Stimulated activated CD4-positive, alpha-beta T cell treated with anti-CD3 and anti-CD28 coated beads, Interleukin-1b, Interleukin-23, amount 100 ng/mL, for 24 hours (primary cell): ENCODE measurements at places on chromosomes 6 and 20.

DNA sequence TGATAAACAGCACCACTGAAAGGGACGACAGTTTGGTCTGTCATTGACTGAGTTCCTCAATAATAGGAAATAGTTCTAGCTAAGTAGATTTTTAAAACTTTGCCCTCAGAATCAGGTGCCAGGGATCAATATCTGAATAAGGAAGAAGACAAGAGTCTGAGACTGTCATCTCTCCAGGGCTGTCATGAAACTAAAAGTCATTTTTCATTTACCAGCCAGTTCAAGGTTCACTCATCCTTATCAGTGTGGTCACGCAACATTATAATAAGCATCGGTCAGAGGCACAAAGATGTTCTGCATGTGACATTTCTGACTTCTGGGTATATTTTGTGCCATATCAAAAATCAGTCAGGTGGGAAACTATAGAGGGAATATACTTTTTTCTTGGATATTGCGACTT lies 52.5 kb upstream of the E2F3 start:
- DNase-seq, result no peak

GRCh38 chr6:55694148-55694547 lies 115.2 kb upstream of the HMGCLL1 start:
- no peak for DNase-seq

GRCh38 chr6:137799950-137800568 lies 67.0 kb upstream of the TNFAIP3 start:
- no peak for DNase-seq

DNA sequence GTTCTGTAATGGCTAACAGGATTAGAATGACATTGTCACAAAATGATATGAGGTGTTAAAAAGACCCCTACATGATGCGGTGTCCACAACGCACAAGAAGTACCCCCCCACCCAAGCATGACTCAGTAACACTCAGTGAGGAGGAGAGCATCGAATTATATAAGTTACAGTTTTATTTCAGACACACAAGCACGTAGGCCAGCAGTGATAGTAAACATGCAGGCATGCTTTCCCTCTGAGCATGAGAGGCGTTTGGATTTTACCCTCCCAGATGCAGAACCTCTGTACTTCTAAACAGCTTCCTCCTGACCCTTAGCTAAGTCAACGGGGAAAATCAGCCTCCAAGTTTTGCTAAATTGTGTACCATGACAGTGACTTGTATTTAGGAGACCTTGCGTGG lies 23.9 kb downstream of the GNAS start:
- DNase-seq, result no peak

DNA sequence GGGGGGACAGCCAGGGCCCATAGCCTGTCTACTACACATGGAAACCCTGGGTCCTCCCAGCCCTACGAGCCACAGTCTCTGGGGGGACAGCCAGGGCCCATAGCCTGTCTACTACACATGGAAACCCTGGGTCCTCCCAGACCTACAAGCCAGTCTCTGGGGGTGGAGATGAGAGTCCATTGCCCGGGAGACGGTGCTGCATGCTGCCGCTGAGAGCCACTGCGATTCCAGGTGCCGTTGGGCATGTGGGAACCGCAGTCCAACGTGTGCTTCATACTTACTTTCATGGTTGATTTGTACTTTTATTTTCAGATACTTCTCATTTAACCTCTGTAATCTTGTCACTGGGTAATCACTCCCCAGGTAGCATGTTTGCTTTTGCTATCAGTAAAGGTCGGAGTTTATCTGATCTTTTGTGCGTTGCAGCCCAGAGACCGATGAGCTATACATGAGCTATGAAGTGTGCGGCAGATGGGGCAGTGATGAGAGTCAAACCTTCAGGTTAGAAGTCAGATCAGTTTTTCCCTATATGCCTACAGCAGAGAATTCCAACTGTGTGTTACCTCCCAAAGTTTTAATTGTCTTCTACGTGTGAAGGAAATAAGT lies 58.2 kb downstream of the SMOC2 start:
- DNase-seq, result no peak

DNA sequence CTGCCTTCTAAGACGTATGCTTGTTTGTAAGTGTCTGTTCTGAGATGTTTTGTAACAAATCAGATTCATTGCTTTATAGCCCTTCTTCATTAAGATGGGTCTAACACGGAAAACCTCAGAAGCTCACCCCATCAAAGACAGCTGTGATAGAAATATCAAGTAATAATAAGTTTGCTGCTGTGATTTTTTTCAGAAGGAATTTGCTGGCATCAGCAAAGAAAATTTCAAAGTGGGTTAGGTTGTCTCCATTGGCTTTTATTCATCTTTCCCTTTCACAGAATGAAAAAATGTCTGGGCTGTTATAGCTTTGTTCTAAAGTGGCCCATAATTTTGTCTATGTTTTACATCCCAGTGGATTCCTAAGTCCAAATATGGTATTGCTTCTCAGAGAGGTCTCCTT lies 81.4 kb downstream of the SLX4IP start:
- no peak for DNase-seq

DNA sequence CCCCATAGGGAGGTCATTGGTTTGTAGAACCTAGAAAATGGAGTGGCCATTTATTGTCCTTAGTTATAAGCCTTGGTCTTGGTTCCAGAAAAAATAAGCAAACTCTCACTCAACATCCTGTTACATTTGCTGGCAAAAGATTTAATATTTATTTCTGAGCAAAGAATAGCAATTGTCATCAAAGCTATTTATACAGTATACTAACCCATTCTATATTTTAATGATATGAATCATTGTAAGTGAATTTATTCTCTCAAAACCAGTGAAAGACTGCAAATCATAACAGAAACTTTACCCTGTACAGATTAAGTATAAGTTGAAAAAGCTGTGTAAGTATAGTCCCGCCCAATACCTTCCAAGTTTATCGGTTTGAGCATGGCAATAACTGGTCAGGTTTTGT lies 364.4 kb downstream of the CD109 start:
- no peak for DNase-seq

DNA sequence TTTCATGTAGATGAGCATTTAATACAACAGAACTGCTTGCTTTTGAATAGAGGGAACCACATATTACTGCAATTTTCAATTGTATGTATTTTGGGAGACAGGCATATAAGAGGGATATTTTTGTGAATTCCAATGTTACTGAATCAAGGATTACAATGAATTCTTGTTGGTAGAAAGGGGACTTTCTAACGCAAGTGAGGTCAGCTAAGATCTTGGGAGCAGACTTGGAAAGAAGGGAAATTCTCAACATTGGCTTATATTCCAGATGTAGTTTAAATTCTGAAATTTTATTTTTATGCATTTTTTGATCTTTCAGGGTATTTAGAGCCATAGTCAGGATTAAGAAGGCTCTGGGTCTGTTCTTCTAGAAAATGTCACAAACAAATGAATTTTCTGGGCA lies 43.3 kb upstream of the CTAGE9 start:
- DNase-seq, result no peak

GRCh38 chr6:82249381-82250253 lies 2.1 kb upstream of the IBTK start:
- no peak for DNase-seq

GRCh38 chr20:10297684-10298240 lies 79.1 kb downstream of the SNAP25 start:
- DNase-seq, result no peak

DNA sequence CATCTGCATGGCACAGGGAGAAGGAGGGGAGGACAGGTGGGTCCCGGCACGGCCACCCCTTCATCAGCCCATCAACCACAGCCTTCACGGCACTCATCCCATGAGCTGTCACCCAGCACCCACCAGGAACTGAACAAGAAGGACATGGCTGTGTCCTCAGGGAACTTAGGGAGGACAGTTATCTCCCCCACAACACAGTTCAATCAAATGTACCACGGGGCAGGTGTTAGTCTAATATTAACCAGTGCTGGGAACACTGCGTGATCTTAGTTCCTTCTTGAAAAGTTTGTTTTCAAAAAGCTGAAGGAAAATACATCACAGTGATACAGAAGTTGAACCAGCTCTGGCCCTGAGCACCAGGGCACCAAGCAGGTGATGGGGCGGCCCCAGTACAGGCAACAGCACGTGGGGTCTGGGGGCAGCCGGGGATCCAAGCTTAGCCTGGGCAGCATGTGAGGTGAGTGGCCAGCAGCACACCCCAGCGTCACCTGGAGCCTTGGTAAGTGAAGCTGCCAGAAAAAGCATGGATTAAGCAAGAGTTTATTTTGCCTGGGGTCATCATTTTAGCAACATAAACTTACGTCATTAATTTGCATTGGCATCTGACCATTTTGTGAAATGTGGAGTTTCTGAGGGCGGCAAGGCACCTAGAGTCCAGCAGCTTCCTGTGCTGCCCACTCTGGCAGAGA lies 35.5 kb upstream of the AFDN start:
- DNase-seq, result no peak

DNA sequence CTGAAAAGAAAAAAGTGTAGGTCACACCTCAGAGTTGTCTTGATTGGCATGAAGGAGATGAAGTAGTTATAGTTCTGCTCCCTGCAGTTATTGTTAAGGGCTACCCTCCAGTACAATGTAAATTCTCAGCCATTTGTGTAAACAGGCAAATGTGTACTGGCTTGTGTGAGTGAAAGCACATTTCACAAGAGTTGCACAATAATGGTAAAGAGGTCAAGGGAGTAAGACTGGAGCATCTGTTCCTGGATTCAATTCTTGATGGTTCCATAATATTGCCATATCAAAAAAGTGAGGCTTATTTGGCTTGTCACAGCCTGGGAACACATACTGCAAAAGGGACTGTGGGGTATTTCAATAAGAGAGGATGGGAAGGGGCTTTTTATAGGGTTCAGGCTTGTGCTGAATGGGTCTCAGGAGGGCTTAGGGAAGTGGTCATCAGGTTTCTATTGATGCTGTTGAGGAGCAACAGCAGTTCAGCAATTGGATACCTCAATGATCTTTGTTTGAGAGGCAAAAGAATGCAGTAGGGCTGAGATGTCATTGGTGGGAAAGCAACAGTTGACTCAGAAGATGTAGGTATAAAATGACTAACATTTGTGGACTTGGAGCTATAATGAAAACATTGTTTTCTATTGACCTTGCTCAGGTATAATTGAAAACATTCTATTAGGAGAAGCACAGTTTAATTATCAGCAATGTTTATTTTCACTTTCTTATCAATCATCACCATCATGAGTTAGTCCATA lies 402.6 kb downstream of the BCKDHB start:
- no peak for DNase-seq

DNA sequence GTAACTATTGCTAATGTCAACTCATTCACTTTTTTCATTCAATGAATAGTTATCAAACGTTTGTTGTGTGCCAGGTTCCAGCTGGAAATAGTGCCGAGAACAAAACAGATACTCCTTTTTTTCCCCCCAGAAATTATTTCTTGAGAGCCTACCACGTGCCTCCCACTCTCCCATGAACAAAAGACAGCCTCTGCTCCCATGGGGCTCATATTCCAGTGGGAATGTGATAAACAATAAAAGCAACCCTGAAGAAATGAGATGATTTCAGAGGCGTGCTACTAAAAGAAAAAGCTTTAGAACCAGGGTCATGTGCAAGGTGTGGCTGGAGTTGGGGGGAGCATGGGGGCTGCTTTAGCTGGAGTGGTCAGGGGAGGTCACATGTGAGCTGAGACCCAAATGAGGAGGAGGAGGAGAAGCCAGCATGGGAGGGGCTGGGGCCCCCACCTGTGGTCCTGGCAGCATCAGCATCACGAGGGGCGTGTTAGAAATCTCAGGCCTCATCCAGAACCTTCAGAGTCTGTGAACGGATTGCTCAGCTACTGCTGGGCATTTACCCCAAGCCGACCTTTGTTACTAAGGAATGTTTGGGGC lies 157.4 kb downstream of the EYA2 start:
- DNase-seq, result no peak

- DNase-seq, result no peak
These were observed 154.7 kb downstream of the JARID2 start for GRCh38 chr6:15400572-15401004.

DNA sequence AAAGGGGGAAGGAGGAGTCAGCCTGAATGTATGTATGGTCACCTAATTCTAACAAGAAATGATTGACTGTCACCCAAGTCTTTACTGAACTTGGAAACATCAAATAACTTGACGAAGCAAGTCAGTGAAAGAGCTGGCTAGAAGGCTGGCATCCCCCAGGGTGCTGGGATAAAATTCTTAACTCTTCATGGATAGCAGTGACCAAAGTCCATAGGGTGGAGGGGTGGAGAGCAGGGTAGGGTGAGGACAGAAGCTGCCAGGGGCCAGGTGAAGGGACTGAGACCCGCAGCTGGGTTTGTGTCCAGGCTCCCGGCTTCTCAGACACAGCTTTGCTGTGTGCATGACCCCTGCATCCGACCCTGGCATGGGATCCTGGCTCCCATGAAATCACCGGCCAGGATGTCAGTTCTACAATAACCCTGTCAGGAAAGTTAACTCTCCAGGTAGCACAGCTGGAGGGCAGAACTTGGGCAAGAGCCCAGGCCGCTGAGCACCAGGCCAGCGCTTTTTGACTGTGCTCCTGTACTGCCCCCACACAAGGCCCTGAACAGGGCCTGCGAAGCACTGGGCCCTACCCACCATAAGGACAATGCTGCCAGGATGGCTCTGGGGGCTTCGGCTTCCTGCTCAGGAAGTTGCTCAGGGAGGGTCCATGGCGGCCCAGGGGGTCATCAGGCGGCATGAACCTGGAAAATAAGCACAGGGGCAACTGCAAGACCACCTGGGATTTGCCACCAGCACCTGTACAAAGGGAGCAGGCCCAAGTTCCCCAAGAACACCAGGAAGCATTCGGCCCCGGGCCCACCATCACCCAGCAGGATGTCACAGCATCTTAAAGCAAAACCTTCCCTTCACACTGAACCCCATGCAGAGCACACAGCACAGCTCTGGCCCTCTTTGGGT lies 32.5 kb downstream of the ZC3H12D start:
- DNase-seq, result no peak

DNA sequence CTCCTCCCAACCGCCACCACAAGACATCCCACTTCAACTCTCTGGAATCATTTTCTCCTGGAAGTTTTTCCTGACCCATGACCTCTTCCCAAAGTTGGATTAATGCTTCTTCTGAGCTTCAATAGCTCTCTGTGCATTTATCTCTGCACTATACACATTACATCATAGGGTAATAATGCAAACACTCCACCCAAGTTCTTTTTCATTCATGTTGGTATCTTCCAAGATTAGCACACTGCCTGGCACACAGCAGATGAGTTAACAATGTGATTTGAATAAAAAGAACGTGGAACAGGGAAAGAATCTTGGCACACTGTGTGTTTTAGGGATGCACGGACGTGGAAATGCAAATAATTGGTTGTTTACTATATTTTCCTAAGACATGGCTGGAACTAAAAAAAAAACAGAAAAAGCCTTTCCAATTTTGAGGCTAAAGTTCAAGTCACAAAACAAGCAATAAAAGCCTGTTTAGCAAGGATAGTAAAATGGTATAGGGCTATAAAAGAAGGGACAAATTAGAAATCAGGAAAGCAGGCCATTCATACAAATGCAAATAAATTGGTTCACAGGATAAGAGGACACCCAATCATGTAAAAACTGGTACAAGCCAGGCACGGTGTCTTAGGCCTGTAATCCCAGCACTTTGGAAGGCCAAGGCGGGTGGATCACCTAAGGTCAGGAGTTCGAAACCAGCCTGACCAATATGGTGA lies 1.6 kb upstream of the FAM135A start:
- DNase-seq, result no peak

- DNase-seq, result no peak
These were observed 13.0 kb upstream of the PPP1R14C start for GRCh38 chr6:150129616-150130505.

GRCh38 chr6:14584450-14584849 lies 466.9 kb downstream of the CD83 start:
- DNase-seq, result no peak
